ENCODE measurements at places on chromosomes 5 and 9.

DNA sequence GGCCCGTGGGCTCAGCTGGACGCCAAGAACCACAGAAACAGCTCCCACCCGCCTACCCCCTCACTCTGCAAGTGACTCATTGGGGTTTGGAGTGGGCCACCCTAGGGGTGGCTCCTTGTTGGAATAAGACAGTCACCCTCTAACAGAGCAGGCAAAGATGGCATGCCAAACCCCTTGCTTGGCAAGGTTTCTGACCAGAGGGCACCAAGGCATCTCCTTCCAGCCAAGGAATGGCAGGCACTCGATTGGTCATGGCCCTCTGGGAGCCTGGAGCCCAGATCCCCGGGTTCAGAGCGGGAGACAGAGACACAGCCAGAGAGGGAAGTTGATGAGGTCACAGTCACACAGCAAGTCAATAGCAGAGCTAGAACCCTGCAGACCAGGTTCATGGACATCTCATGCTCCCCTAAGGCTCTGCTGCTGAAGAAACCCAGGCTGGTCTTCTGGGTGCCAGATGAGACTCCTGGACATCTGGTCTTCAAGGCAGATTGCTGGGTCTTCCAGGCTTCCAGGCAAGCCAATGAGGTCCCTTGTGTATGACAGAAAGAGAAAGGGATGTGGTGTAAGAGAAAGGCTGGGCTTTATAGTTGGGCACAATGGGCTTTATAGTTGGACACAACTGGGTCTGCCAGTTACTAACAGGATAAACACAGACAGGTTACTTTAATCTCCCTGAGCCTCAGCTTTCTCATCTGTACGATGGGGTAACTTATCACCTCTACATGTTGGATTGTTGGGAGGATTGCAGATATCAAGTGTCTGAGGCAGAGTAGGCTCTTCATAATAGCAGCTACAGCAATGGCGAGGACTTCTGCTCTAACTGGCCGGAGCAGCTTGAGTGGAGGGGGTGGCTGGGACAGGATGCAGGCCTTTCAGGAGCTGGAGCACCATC lies 23.3 kb upstream of the KIF12 start:
- no peak for DNase-seq

DNA sequence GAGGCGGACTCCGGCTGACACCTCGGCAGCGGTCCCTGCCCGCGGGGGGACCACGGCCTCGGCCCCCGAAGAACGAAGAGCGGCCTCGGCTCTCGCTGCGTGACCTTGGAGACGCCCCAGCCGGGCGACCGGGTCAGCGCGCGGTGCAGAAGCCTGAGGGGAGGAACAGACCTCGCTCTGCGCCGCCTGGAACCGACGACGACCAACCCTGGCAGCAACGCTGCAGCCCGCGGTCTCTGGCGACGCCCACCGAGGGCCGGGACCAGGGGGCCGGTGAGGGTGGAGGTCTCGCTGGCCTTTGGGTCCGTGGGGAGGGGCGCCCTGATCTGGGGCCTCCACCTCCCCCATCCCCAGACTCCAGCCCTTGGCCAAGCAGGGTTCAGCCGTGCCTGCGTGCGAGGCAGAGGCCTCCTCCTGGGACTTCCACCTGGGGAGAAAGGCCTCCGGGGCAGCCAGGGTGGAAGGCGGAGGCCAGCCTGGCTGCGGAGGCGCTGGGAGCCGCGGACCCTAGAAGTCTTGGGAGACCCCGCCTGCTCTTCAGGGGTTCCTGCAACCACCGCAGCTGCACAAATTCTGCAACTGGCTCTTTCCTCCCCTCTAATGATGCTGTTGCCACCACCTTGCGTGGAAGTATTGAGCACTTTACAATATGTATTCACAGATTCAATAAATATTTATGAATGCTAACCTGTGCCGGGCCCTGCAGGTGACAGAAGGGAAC lies 44.3 kb upstream of the SLC12A7 start:
- DNase-seq = no peak

- DNase-seq = no peak
Observed at GRCh38 chr9:107492381-107492970, 2.9 kb upstream of the KLF4 start.

DNA sequence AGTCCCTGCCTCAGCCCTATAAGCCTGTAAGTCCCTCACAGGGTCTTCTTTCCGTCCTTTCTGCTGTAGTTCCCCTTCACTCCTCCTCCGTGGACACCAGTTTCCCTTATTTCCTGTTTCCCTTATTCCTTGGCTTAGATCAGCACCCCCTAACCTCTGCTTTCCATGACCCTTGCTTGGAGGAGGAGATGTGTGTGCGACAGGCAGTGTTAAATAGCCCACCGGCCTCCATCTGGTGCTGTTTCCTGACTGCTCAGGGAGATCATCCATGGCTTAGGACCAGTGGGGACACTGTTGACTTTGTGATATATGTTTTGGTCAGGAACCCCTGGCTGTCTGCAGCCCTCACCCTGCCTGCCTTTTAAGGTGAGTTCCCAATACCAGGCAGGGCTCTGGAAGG lies 34.1 kb upstream of the PSD2 start:
- no peak for DNase-seq

GRCh38 chr9:135394131-135394530 lies 85.5 kb upstream of the PPP1R26 start:
- DNase-seq = no peak

All from HepG2 (cell line).